ENCODE measurements at places on chromosomes 2 and 18.

DNA sequence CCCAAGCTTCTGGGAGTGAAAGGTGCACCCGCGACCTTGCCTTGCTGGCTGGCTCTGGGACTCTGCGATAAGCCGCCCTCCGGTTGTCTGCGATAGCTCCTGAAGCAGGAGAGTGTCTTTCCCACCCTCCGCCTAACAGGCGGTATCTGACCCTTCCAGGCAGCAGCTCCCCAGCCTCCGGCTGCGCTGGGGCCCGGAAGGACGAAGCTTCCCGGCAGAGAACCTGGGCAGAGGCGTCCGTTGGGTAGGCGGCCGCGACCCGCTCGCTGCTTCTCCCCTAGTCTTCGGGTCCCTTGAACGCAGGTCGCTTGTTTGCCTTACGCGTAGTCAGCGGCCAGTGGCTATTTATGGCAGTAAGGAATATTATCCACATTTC is 446 bp upstream of the RHBDD1 start:
- no peak for DNase-seq

GRCh38 chr2:60957643-60958042 is 59.9 kb upstream of the PEX13 start:
- no peak for DNase-seq

GRCh38 chr2:216107760-216108159 is 1.4 kb upstream of the XRCC5 start:
- DNase-seq, result no peak

DNA sequence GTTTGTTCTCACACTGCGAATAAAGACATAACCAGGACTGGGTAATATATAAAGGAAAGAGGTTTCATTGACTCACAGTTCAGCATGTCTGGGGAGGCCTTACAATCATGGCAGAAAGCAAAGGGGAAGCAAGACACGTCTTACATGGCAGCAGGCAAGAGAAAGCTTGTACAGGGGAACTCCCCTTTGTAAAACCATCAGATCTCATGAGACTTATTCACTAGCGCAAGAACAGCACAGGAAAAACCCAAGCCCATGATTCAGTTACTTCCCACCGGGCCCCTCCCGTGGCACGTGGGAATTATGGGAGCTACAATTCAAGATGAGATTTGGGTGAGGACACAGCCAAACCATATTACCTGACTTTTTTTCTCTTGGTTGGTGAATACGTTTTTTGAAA is 51.3 kb downstream of the TMEM247 start:
- no peak for DNase-seq

- no peak for DNase-seq
Measured at GRCh38 chr2:76427452-76427851, 716.7 kb upstream of the GCFC2 start.

GRCh38 chr2:197294260-197294659 is 16.3 kb downstream of the ANKRD44 start:
- DNase-seq, result no peak

DNA sequence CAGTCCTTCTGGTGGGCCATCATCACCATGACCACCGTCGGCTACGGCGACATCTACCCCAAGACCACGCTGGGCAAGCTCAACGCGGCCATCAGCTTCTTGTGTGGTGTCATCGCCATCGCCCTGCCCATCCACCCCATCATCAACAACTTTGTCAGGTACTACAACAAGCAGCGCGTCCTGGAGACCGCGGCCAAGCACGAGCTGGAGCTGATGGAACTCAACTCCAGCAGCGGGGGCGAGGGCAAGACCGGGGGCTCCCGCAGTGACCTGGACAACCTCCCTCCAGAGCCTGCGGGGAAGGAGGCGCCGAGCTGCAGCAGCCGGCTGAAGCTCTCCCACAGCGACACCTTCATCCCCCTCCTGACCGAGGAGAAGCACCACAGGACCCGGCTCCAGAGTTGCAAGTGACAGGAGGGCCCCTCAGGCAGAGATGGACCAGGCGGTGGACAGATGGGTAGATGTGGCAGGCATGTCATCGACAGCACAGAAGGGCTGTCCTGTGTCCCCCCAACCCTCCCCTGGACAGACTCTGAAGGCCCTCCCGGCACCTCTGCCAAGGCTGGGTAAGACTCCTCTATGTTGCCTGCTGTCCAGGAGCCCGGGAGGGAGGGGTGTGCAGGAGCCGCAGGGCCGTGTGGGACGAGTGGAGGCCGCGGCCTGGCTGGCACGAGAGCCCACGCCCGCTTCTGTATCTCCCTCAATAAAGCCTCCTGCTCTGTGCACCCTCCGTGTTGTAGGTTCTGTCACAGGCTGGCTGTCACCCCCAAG is 2.0 kb downstream of the KCNF1 start:
- DNase-seq, result peak; percentile 80

GRCh38 chr2:191432121-191432520 is 186.9 kb downstream of the MYO1B start:
- DNase-seq, result no peak
